A549 (cell line): ENCODE measurements at places on chromosomes 7 and 10.

DNA sequence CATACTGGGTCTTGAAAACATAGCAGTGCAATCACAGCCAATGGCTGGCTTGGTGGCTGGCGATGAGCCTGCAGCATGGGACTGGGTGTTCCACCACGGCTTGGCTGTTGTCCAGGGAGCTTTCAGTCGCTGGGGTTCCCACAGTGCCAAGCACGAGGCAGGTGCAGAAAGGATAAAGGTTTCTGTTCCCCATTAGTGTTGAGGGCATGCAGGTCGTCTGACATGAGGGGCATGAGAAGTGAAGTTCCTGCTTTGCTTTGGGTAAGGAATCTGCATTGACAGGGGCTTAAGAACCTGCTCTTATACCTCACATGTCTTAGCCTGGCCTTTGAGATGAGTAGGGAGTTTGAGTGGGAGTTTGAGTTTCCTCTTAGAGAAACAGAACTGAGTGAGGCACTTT lies 9.0 kb upstream of the CFTR start:
- DNase-seq: no peak

DNA sequence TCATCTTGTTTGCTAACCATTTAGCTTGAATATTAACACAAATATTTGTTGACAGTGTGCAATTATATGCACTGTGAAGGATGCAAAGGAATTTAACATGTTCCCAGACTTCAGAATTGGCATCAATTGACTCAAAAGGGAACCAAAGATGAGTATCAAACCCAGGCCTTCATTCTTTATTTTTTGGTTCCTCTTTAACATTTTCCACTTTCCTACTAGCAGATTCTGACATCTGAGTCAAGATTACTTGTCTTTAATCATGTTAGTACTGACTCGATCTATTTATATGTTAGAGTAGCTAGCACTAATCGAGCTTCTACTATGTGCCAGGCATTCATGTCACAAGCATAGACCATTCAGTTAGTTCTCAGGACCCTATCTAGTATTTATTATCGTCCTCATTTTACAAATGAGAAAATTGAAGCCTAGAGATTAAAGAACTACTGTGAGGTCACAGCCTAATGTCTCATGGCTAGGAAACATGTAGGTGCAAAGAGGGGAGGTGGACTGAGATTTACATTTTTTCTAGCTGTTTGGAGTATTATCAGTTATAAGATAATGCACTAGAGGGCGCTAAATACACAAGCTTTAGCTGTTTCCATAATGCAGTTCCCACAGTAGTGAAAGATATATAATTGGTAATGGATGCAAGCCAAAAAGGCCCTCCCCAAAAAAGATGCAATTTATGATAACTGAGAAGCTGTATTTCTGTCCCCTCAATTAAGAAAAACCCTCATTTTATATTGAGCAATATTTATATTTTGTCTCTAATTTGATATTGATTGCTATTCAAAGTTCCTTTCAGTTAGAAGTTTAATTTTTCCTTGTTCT lies 32.9 kb upstream of the KMT2E start:
- peak; percentile 73 for DNase-seq

- DNase-seq: peak; percentile 69
Measured at GRCh38 chr7:30548845-30549244, 44.2 kb upstream of the GGCT start.

GRCh38 chr7:129532375-129532774 lies 30.0 kb downstream of the SMKR1 start:
- DNase-seq: no peak

DNA sequence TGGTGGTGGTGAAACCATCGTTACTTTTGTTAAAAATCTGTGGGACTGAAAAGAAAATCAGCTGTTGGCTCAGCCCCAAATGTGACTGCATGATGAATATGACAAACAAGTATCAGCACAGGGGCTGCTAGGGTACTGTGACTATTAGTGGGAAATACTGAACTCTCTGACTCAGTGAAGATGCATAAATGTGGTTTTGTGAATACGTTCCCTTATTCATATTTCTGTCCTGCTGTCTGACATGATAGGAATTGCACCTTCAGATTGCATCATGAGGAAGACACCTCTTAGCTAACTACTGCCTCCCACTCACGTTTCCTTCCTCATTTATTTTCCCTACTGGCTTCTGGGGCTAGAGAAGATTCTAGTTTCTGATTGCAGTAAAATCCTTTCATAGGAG lies 1.4 kb downstream of the CLEC5A start:
- DNase-seq: no peak

DNA sequence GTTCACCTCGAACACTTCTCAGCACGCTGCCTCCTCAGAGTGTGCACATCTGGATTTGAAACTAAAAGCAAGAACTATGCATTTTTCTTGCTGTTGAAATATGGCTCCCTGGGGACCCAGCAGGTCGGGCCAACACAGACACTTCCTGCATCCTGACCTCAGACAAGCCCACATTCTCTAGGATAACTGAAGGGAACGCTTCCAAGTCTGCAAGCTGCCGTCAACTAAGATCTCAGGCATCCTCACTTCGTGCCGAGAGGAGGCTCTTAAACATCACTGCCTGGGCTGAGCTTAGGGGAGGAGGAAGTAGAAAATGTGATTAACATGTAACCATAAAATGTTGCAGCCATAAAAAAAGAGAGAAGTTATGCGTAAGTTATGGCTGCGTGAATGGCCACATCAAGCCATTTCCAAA lies 65.5 kb downstream of the PYROXD2 start:
- no peak for DNase-seq

DNA sequence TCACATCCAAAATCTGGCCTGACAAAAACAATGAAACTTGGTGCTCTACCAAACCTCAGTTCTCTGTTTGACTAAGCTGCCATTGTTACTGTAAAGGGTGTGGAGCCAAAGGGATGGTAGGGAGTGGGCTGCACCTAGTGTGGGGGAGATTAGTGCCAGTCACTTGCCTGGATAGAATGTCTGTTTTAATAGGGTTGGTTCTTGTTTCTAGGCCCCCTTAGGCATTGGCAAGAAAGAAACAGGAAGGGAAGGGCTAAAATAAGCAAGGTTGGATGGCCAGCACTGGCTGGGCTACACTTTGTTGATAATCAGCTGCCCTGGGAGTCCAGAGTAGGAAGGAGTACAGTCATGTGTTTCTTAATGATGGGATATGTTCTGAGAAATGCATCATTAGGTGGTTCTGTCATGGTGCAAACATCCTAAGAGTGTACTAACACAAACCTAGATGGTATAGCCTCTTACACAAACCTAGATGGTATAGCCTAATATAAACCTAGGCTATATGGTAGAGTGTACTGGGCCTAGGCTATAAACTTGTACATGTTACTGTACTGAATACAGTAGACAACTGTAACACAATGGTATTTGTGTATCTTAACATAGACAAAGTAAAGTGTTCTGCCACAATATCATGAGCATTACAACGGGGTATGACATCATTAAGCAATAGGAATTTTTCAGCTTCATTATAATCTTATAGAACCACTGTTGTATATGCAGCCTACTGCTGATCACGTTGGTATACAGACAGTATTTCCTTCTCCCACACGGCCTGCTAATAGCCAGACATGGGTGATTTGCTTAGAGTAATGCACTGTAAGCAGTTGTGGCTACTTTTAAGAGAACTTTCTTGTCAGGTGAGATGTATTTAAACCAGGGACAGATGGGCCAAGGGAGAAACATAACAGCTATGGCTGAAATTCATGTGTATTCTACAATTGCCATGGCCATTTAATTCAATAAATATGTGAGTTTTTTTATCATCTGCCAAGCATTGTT lies 15.4 kb downstream of the BBIP1 start:
- DNase-seq: no peak

GRCh38 chr7:31526864-31527263 lies 13.0 kb downstream of the ITPRID1 start:
- no peak for DNase-seq

DNA sequence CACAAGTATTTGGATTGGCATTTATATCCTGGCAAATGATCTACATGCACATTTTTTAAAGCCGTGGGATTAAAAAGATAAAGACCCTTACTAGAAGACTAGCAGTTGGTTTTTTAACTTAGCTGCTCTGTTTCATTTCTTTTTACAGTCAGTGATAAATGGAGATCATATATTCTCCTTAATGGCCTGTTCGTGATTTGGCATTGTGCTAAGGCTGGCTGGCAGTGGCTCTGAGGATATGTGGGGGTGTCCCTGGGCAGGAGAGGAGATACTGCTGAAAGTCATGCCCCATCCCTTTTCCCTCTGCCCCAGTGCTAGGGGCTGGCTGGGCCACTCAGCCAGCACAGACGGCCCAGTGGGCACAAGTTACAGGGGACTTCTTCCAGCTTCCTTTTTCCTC lies 341.7 kb downstream of the PRPF18 start:
- DNase-seq: no peak

DNA sequence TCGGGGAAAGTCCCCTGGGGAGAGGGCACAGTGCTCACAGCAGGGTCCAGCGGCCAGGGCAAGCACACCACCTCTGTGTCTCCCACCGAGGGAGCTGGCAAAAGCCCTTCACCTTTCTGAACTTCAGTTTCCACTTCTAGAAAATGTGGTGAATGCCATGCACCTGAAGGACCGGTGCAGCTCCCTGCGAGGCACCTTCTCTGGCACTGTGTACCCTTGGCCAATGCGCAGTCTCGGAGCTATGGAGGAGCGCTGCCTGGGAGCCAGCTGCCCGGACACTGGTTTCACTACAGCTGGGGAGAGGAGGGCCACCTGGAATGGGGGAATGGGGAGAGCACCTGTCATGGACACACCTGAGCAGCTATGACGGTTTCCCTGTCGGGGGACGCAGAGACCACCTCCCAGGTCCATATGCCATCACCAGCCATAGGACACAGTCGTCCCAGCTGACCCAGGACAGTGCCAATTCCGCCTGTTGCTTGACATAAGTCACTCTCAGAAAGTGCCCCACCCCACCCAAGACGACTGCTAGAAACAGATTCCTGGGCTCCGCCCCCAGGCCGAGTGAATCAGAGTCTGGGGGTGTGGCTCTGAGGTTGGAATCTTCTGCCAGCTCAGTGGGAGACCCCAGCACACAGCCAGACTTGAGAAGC lies 16.8 kb downstream of the RASGEF1A start:
- no peak for DNase-seq
